ENCODE measurements at places on chromosomes 7 and 10. TPM values are rescaled to one million over a fixed set of nuclear protein-coding genes. Genes with fewer than 3 reads are reported as not detected.

HTRA1 gene
- total RNA-seq, result 41.6 TPM

FLNC gene
- 905 TPM for total RNA-seq

TMEM236 gene
- 0.51 TPM for total RNA-seq

LIPJ gene
- total RNA-seq, result not detected

GIMAP5 gene
- total RNA-seq, result 9.0 TPM

RAMP3 gene
- 33.8 TPM for total RNA-seq

CHST12 gene
- total RNA-seq, result 13.5 TPM

GPR15LG gene
- total RNA-seq, result not detected

WNT8B gene
- not detected for total RNA-seq

AQP1 gene
- total RNA-seq, result 284 TPM

SORCS1 gene
- 2.9 TPM for total RNA-seq

CCDC7 gene
- total RNA-seq, result 22.2 TPM

GLCCI1 gene
- 5.7 TPM for total RNA-seq

ATP6V0A4 gene
- not detected for total RNA-seq

PURB gene
- 13.8 TPM for total RNA-seq

TMEM270 gene
- total RNA-seq, result not detected

OR2A42 gene
- not detected for total RNA-seq

PNLIPRP2 gene
- not detected for total RNA-seq

All from Right ventricle myocardium inferior (tissue), 1 donor.